Stimulated activated CD8-positive, alpha-beta memory T cell treated with anti-CD3 and anti-CD28 coated beads, Interleukin-2, amount 100 ng/mL, for 48 hours (primary cell): ENCODE measurements at places on chromosomes 4 and X.
A peak's percentile ranks its signal among the peaks of the same experiment; 100 is the strongest.

DNA sequence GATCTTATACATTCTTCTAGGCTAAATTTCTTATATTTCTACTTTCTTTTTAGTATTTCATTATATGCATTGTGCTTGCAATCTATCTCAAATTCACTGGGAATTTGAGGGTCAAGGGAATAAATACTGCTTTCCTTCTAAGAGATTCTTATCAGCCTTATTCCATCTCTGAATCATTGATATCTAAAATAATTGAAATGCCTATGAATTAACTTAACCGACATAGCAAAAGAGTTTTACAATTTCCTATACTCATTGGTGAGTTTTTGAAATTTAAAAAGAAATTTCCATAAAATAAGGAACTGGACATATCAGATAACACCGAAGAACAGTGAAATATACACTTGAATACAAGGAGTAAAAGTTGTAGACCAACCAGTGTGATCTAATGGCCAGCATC is 373.7 kb downstream of the NAF1 start:
- DNase-seq, result no peak

DNA sequence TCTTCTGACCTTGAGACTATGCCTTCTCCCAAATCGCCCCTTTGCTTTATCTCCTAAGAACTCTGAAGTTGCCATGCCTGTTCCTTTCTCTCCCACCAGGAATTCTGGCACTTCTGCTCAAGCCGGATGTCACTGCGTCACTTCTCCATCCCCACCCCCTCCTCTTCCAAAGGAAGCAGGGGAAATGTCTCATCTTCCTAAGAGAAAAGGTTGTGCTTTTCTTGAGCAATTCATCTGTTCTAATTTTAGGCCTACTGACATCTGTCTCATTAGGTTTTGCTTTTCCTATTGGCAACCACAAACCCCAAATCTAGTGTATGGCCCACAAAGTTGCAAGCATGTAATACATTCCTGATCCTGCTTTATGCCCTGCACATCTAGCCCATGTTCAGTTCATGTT is 163.1 kb upstream of the PLAC1 start:
- no peak for DNase-seq

- DNase-seq, result no peak
These were observed 72.7 kb upstream of the PSAPL1 start for GRCh38 chr4:7507381-7507780.

- no peak for DNase-seq
These were observed 427.9 kb upstream of the SLIT2 start for GRCh38 chr4:19823781-19824180.

GRCh38 chr4:8656711-8657380 is 64.3 kb downstream of the CPZ start:
- no peak for DNase-seq

- peak; percentile 35 for DNase-seq
These were observed 5.3 kb downstream of the MTM1 start for GRCh38 chrX:150573702-150574101.

DNA sequence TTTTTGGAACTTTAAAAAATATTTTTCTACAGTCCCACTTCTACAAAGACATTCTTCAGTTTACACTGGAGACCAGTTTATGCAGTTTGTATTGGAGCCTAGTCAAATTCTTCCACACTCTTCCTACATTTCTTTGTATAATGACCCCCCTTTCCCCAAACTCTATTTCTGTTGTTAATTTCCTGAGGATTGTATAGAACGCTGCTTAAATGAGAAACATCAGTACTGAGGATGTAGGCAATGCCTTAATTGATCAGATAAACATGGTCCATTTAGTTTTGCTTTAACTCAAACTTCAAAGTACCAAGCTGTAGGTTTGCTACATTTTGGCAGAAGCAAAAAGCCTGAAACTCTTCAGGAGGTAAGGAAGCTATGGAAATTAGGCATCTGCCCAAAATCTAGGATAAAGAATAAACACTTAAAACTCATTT is 155.5 kb downstream of the SLC7A11 start:
- no peak for DNase-seq

DNA sequence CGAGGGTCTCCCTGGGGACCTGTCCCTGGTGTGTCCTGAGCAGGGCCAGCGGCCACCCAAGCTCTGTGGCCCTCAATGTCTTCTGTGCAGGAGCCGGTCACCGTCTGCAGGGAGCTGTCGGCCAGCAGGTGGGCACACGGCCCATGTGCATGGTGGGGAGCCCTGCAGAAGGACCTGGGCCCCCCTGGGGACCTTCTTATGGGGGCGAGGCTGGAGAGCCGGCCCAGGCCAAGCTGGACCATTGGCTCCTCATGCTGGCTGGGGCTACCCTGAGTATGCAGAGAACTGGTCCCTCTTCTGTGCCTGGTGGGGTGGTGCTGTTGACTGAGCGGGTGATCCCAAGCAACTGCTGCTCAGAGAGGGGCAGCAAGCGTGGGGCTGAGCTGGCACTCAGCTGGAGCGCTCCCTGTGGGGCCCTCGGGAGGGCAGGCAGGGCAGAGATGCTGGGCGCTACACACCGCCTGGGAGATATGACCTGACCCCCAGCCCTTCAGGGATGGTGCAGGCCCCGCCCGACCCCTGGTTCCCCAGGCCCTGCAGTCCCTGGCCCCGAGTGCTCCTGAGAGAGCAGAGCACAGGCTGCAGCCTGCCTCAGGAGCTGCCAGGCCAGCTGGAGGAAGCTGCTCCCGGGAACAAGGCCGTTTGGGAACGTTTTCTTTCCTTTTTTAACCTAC is 14.8 kb downstream of the NAT8L start:
- no peak for DNase-seq

DNA sequence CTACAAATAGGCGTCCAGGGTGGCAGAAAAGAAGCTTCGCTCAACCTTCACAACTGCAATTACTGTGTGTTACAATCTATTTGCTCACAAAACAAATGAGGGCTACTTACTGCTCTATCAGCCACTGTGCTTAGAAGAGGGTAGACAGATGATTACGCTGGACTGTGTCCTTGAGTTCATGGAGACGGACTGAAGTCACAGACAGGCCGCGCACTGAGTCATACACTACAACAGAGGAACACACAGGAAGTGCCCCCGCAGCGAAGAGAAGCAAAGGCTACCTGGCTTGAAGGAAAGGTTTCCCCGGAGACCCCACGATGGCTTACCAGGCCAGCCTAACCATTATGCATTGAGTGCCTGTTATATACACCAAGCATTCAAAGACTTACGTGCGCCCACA is 25.6 kb downstream of the FAT1 start:
- no peak for DNase-seq

DNA sequence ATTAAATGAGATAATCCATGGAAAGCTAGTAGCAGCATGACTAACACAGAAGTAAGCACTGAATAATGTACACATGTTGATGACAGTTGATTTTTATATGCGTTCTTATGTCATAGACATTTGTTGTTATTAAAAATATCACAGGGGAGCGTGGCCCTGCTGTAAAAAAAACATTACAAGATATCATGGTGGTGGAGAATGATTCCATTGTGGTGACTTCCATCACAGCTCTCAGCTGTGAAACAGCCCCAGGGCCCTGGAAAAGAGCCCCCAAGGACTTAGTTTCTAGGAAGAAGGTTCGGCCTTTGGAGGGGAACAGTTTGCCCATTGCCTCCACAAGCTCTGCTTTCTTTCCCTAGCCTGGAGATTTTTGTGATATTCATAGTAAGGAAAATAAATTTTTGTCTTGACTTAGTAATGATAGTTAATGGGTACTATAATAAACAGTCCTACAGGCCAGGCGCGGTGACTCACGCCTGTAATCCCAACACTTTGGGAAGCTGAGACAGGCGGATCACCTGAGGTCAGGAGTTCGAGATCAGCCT is 49.9 kb downstream of the FAM114A1 start:
- no peak for DNase-seq

GRCh38 chr4:159096434-159096833 is 6.4 kb upstream of the RAPGEF2 start:
- no peak for DNase-seq

- DNase-seq, result no peak
These were observed 53.1 kb downstream of the SYNPO2 start for GRCh38 chr4:118941799-118942198.

- no peak for DNase-seq
These were observed 5.0 kb upstream of the REST start for GRCh38 chr4:56902703-56903102.

GRCh38 chr4:79281566-79282359 is 44.1 kb downstream of the NAA11 start:
- DNase-seq, result no peak

GRCh38 chr4:173212379-173212778 is 43.8 kb downstream of the GALNT7 start:
- DNase-seq, result no peak

GRCh38 chrX:101619364-101619763 is 1.6 kb upstream of the ARMCX6 start:
- DNase-seq, result no peak

DNA sequence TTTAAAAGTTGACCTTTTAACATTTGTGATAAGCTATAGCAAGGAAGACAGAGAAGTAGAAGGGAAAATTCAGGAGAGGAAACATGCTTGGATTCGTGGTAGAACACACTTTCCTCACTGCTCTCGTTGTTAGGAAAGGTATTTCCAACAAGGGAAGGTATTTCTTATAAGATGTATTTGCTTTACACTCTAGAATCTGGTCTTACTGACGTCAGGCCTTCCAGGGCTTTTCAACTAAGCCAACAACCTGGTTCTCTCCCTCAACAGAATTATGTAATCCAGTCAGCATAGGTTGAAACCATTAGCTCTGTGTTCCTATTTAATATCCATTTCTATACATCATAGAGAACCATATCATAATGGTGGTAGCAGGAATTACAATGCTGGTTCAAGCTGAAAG is 241.9 kb downstream of the SLC39A8 start:
- no peak for DNase-seq

DNA sequence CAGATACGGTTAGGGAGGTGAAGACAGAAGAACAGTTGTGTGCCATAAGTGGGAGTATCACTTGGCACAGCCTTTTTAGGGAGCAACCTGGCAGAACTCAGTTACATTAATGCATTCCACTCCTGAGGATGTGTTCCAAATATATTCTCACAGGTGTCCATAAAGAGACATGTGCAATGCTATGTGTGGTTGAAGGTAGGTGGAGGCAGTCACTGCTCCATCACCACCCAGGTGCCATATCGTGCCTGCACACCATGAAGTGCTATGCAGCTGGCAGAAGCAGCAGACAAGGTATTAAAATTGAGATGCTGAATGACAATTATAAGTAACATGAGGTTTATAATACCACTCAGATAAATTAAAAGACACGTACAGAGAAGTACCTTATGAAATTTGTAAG is 248.0 kb upstream of the SFRP2 start:
- DNase-seq, result no peak

DNA sequence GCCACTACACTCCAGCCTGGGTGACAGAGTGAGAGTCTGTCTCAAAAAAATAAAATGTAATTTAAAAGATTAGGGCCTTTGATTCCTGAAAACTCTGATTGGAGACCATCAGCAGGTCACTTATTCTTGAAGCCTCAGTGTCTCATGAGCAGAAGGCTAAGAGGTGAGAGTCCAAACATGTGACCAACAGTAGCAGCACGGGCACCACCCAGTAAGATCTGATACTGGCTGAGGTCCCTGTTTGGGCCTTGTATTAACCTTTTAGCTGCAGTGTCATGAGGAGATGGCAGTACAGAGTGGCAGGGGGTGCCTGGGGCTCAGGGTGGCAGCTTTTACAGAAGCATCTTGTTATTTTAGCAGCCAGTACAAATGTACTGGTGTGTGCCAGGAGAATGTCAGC is 89.3 kb downstream of the FHDC1 start:
- DNase-seq, result no peak

DNA sequence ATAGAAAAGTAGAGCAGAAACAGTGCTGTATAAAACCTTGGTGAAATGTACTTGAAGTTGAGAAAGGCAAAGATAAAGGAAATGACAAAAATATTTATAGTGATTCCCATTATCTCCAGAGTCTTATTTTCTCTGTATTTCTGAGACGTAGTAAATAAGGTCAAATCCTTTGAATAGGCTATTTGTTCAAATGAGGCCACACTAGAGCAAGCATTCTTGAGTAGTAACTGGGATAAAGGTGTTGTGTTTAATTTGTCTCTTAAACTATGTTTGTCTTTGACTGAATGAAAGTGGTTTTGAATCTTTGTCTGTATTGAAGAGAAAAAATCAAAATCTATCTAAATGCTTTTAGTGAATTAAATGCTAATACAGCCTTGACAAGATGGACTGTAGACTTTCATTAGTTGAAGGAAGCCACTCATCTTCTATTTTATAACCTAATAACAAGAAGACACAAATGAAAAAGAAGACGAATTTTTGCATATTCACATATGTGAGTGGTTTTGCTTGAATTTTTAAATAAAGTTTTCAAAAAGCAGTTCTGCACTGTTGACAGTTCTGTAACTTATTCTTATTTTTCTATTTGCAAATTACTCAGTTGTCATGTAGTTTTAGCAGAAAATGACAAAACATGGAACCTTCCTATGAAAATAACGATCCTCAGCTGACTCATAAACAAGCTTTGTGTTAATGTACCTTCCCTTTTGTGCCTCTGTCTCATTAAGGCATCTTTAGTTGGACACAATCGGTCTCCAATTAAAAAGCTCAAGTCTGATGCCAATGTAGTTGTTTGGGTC is 94.8 kb upstream of the PCDH18 start:
- no peak for DNase-seq

GRCh38 chrX:29090811-29091210 is 503.6 kb downstream of the IL1RAPL1 start:
- DNase-seq, result no peak

DNA sequence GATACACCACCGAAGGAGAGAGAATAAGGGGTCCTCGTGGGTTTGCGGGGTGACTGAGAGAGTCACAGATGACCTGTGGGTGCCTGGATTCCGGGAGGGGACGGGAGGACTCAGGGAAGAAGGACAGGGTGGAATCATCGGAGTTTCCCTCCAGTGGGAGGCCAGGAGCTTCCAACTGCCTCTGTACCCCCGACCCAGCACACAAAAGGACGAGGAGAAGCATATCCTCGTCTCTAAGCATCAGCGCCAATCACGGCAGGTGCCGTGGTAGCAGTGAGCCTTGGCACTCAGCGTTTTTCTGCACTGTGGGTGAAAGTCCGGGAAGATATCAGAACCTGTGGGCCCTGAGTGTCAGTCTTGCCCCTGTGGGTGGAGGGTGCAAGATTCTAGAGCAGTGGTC is 62.0 kb downstream of the ASMT start:
- no peak for DNase-seq
